Neuronal stem cell (in vitro differentiated cells): ENCODE measurements at places on chromosomes 13 and 19.

- no peak for DNase-seq
Measured at GRCh38 chr13:66995203-66995611, 234.9 kb downstream of the PCDH9 start.

- no peak for DNase-seq
Measured at GRCh38 chr19:55594996-55595545, 4.2 kb downstream of the FIZ1 start.

GRCh38 chr19:52473655-52474350 is 20.4 kb downstream of the ZNF578 start:
- DNase-seq, result no peak

- DNase-seq, result no peak
Measured at GRCh38 chr19:55691561-55692481, 16.8 kb downstream of the EPN1 start.

DNA sequence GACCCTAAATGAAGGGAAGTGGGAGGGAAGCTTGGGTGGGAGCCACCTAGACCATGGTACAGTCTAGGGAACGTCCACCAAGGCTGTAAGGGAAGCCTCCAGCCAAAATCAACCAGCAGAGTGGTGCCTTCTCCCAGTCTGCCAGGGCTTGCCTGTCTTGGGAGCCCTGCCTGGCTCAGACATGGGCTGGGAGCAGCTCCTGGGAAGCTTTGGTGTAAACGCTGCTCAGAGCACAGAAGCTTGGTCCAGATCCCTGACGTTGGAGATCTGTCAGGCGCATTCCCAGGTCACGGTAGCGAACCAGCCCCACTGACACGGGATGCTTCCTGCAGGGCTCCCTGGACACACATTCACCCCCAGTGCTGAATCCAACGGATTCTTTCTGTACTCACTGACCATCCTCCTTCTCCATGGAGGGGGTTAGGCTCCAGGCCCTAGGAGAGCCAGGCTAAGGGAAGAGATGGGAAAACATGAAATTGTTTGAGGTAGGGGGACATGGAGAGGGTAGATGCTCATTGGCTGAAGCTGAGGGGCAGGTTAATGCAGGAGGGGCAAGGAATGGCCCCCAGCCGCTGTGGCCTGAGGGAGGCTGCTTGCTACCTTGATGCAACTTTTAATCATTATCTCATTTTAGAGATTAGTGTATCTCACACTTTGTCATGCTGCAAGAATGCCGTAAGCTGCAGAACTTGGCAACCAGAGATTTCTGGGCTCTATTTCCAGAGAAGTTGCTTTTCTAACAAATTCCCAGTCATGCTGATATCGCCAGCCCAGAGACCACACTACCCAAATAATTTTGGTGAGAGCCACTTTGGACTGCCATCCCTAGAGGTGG is 195.8 kb downstream of the UQCRFS1 start:
- DNase-seq, result no peak
